ENCODE measurements at places on chromosomes 1 and 21.

DNA sequence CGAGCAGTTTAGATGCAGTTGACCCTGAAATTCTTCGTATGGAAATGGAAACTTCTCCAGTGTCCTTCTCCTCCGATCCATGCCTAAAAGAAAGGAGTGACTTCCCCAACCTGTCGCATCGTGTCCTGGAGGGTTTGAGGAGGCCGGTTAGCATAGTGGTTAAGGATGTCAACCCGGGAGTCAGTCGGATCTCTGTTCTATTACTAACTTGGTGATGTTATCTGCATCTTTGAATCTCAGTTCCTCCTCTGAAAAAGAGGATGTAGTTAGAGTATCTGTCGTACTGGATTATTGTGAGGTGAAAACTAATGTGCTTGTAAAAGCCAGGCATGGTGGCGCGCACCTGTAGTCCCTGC is 684 bp downstream of the ZBTB8B start:
- peak; percentile 3 for DNase-seq

DNA sequence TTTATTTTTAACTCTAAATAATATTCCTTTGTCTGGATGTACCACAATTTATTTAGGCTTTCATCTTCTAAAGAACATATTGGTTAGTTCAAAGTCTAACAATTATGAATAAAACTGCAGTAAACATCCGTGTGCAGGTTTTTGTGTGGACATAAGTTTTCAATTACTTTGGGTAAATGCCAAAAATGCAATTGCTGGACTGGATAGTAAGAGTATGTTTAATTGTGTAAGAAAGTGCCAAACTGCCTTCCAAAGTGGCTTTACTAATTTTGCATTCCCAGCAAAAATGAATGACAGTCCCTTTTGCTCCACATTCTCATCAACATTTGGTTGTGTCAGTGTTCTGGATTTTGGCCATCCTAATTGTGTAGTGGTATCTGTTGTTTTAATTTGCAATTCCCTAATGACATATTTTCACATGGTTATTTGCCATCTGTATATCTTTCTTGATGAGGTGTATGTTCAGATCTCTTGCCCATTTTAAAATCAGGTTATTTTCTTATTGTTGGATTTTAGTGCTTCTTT is 113.8 kb downstream of the DPYD start:
- no peak for DNase-seq

- DNase-seq: no peak
Measured at GRCh38 chr1:53697721-53698383, 41.1 kb downstream of the GLIS1 start.

- no peak for DNase-seq
Measured at GRCh38 chr1:163650624-163651023, 328.9 kb downstream of the NUF2 start.

- no peak for DNase-seq
Measured at GRCh38 chr21:31558189-31558961, 101.1 kb upstream of the SOD1 start.

- DNase-seq: no peak
Measured at GRCh38 chr21:43299441-43300277, 127.3 kb downstream of the SIK1 start.

GRCh38 chr1:1775327-1776226 is 2.7 kb downstream of the NADK start:
- DNase-seq: peak; percentile 31

DNA sequence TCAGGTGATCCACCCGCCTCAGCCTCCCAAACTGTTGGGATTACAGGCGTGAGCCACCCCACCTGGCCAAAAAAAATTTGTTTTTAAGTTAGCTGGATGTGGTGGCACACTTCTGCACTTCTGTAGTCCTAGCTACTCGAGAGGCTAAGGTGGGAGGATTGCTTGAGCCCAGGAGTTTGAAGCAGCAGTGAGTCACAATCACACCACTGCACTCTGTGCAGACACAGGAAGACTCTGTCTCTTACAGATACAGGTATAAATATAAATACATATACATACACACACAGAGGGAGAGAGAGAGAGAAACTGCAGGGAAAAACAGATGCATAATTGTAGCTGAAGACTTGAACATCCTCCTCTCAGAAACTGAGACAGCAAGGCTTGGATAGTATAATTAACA is 34.8 kb upstream of the EPS15 start:
- no peak for DNase-seq

Data from inflammatory macrophage treated with lipopolysaccharide for 1 hour (primary cell).